Stimulated activated CD4-positive, alpha-beta T cell treated with anti-CD3 and anti-CD28 coated beads, Interleukin-12 subunit alpha, Interleukin-12 subunit beta, amount 100 ng/mL, for 48 hours (primary cell): ENCODE measurements at places on chromosomes 3 and 15.

- DNase-seq, result no peak
These were observed 904.2 kb downstream of the ROBO1 start for GRCh38 chr3:78863306-78864203.

- no peak for DNase-seq
These were observed 53.6 kb upstream of the MINAR1 start for GRCh38 chr15:79378394-79379109.

- no peak for DNase-seq
These were observed 70.5 kb upstream of the XCR1 start for GRCh38 chr3:46097691-46098241.

DNA sequence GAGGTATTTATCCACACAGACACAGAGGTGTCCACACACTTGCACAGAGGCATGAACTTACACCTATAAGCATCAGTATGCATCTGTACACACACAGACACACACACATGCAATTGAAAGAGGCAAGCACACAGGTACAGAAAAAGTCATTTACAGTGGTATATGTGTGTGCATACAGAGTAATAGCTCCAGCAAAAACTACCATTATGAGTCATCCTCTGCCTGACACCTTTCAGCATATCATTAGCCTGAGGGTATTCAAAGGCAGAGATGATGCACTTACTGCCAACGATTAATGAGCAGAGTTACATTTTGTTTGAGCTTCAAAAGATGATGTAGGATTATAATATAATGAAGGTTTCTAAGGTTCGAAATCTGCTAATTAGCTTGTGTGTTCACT lies 100.3 kb upstream of the TPRG1 start:
- DNase-seq, result no peak

DNA sequence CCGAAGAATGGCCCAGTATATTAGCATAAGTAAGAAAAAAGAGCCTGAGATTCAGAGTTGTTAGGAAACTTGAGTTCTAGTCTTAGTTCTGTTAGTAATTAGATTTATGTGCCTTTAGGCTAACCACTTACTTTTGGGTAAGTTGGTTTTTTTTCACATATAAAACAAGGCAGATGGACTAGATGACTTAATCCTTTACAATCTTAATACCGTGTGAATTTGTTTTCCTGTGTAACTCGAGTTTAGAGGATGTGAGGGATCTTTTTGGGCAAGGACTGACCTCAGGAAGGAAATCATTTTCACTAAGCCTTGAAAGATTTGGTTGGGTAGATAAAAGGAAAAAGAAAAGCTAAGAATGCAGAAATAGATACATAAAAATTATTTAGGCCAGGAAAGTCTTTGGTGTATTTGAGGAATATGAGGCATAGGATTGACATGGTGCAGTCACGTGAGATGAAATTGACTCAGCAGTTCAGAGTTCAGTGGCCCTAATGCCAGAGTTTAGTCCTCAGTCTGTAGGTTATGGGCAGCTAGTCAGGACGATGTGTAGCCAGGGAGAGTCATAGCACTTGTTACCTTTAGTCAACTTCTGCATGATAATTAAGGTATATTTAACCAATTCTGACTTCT lies 34.6 kb downstream of the PAK2 start:
- DNase-seq, result no peak

- DNase-seq, result no peak
These were observed 293.5 kb downstream of the AGBL1 start for GRCh38 chr15:86373147-86373546.

DNA sequence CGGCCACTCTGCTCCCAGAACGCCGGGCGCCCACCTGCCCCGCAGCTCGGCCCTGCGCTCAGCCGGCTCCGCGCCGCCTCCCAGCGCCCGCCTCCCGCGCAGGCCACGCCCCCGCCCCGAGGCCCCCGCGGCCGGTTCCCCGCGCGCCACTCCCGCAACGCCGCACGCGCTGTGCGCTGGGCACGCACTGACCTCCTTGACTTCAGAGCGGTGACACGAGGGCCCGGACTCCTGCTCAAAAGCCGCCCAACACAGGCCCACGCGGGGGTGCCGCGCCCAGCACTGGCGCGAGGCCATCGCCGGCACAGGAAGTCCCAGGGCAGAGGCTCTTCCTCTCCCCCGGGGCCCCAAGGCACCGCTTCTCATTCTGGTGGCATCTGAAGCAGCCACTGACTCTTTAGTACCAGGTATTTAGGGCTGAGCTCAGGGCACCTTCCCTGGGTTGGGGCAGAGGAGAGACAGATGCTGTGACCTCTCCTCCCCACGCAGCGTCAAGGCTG lies 12.4 kb downstream of the TNK2 start:
- peak; percentile 43 for DNase-seq

DNA sequence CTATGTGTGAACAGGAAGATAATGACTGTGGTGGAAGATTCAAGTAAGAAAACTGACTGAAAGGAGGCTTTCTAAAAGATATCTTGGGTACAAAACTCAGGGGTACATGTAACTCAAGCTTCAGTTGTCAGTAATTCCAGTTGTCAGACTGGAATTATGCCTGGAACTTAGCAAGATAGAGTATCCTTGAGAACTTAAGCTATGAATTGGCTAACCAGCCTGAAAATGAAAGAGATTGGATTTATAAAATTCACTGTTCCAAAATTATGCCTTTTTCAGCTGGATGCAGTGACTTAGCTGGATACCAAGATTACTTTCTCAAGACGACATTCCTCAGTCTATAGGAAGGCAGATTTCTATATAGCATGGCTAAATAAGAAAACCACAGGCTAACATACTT lies 221.9 kb upstream of the ZBTB20 start:
- no peak for DNase-seq

- DNase-seq, result no peak
These were observed 21.9 kb downstream of the OSTN start for GRCh38 chr3:191220908-191221307.

- DNase-seq, result no peak
These were observed 10.3 kb downstream of the TM2D3 start for GRCh38 chr15:101641894-101642293.

- DNase-seq, result no peak
These were observed 324.0 kb downstream of the GAP43 start for GRCh38 chr3:115947325-115947724.

DNA sequence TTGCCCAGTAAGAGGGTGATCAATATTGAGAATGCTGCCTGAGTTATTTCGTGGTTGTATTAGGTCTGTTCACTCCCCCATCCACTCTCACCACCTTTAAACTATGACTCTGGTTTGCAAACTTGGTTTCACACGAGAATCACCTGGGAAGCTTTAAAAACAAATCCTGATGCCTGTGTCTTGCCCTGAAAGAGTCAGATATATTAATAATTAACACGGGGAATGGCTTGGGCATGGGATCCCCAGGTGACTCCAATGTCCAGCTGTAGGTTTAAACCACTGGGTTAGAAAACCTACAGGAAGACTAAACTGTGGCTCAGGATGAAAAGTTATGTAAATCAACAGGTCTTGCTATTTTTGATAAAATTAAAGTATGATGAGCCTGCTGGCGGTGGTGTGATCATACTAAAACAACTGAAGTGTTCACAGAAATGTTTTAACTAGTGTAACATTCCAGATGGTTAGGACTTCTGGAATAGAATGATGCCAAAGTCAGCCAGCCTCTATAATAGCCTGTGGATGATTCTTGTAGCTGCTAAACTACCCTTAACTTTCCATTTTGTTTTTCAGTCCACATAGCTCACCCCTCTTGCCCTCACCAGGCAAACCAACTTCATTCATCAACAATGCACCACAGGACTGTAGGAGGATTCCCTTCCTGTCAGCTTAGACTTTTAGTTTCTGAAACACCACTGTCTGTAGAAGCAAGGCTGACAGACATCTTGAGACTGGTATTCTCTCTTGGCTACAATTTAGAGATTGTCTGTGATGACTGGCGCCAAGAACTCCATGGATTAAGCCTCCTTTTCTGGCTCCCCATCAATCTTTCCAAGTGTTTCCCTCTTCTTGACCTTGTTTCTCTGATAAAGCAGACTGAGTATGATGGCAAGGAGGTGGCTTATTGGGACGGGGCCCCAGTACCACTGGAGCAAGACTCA lies 119.1 kb upstream of the ADAMTS9 start:
- DNase-seq, result no peak

DNA sequence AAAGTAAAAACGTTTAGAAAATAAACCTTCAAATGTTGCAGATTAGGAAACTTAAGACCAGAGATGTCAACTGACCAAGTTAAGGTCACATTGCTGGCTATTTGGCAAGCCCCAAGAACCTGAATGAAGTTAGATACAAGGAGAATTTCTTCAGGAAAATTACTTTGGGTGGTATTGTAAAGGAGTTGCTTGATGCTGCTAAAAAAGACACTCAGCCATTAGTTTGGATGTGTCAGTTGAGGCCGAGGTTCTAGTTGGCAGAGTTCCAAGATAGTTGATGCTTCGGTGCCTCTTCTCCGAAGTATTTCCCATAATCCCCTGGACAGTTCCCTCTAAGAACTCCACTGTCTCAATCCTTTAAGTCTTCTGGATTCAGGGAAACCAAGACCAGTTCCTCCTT lies 24.3 kb downstream of the SIAH2 start:
- DNase-seq, result no peak

- DNase-seq, result no peak
These were observed 289.1 kb upstream of the DNAJC19 start for GRCh38 chr3:181278468-181279238.

GRCh38 chr15:63402498-63403253 lies 21.0 kb upstream of the CA12 start:
- DNase-seq, result no peak

DNA sequence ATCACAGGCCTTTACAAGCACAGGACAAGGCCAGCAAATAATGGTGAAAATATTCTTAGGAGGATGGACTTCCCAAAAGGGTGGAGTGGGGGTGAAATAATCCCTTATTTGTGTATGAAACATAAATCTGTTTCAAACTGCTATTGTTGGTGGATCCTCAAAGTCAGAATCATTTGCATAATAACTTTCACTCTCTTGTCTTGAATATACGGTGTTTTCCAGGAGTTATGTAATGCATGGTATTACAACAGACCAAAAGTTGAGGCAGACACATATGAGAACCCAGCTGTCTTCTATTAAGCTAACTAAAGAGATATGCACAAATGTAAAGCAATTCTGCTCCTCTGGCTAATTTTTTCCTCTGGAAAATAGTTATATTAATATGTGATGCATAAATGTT lies 57.7 kb downstream of the PRTG start:
- DNase-seq, result no peak

GRCh38 chr3:45923755-45924154 lies 19.5 kb upstream of the CXCR6 start:
- no peak for DNase-seq

- no peak for DNase-seq
These were observed 80.7 kb downstream of the PPARG start for GRCh38 chr3:12369598-12369997.
